ENCODE measurements at places on chromosomes 16 and 17.

DNA sequence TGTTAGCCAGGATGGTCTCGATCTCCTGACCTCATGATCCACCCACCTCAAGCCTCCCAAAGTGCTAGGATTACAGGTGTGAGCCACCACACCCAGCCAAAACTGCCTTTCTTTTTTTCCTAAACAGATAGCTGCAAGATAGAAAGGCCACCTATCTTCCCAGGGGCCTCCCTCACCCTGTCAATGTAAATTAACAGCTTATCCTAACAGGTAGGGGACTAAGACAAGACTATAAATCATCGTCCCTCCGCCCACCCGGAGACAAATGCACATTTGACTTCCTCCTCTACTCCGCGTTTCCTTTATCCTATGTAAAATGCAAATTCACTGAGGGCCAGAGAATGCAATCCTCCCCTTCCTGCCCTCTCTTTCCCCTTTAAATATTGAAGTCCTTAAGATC lies 71.4 kb downstream of the MARF1 start:
- no peak for DNase-seq

GRCh38 chr17:38881600-38882191 lies 11.8 kb downstream of the LASP1 start:
- DNase-seq: no peak

GRCh38 chr17:80781211-80781610 lies 210.4 kb upstream of the CHMP6 start:
- no peak for DNase-seq

DNA sequence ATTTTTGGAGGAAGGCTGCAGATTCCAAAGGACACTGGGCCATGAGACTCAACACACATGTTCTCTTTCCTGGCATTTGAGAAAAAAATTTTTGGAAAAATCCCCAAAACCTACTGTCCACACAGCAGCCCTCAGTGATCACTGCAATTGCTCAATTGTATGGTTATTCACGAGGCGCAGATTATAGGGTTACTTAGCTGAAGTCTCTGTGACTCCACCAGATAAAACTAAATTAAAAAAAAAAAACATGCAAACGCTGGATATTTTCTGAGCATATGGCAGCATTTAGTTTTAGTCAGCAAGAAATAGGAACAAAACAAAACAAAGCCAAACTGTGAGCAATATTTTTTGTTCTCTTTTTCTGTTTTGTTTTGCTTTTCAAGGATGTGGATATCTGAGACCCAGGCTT lies 83.8 kb upstream of the FAM20A start:
- no peak for DNase-seq

Data from NCI-H1417 (cell line).